ENCODE measurements at places on chromosomes 13 and 19. TPM values are rescaled to one million over a fixed set of nuclear protein-coding genes. Genes with fewer than 3 reads are reported as not detected.

WASF3 gene
- 14.5 TPM for total RNA-seq

GRCh38 chr19:4023600-4024398, 16.3 kb downstream of the PIAS4 start:
- no peaks in the 10 kb centered on the region for H3K27me3 ChIP-seq
- DNase-seq, result no peak
- H3K4me3 ChIP-seq, result no peak overlapping the region
- peaks cover 21% of the 10 kb centered on the region for H3K4me1 ChIP-seq
- H3K27ac ChIP-seq, result peak overlapping the region; percentile 3

DNA sequence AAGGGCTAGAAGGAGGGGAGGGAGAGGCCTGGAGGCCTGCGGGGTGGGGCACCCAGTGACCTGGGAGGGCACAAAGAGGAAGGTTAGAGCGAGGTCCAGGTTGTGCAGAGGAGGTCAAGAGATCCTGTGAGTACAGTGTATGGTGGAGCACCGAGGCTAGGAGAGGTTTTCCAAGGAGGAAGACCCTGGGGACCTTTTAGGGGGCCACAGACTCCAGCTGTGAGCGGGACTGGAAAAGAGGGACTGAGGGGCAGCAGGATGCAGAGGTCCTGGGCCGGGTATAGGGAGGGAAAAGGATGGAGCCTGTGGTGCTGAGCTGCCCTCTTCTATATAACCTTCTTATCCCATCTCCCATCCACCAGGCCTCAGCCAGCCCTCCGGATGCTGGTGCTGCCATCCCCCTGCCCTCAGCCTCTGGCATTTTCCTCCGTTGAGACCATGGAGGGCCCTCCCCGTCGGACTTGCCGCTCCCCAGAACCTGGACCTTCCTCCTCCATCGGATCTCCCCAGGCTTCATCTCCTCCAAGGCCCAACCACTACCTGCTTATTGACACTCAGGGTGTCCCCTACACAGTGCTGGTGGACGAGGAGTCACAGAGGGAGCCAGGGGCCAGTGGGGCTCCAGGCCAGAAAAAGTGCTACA, 863 bp downstream of the ZNF581 start:
- H3K27me3 ChIP-seq, result no peaks in the 10 kb centered on the region
- H3K4me1 ChIP-seq, result peaks cover 75% of the 10 kb centered on the region
- DNase-seq, result no peak
- peak overlapping the region; percentile 96 for H3K27ac ChIP-seq
- H3K4me3 ChIP-seq, result peak overlapping the region; percentile 79
- peaks cover 16% of the 10 kb centered on the region for H3K36me3 ChIP-seq

GRCh38 chr19:49896863-49897621, at the start of gene IL4I1:
TSS of gene IL4I1 (minus strand) at chr19:49896887. CDS start at chr19:49896160, 727 bp downstream.
- peaks cover 12% of the 10 kb centered on the region for H3K4me1 ChIP-seq
- peak within 1 kb of the TSS; percentile 50 for H3K27ac ChIP-seq
- no peak for DNase-seq
- H3K36me3 ChIP-seq, result no peaks in the 10 kb centered on the region
- no peaks in the 10 kb centered on the region for H3K27me3 ChIP-seq

ADGRL1 gene
- total RNA-seq, result 37.5 TPM

DNA sequence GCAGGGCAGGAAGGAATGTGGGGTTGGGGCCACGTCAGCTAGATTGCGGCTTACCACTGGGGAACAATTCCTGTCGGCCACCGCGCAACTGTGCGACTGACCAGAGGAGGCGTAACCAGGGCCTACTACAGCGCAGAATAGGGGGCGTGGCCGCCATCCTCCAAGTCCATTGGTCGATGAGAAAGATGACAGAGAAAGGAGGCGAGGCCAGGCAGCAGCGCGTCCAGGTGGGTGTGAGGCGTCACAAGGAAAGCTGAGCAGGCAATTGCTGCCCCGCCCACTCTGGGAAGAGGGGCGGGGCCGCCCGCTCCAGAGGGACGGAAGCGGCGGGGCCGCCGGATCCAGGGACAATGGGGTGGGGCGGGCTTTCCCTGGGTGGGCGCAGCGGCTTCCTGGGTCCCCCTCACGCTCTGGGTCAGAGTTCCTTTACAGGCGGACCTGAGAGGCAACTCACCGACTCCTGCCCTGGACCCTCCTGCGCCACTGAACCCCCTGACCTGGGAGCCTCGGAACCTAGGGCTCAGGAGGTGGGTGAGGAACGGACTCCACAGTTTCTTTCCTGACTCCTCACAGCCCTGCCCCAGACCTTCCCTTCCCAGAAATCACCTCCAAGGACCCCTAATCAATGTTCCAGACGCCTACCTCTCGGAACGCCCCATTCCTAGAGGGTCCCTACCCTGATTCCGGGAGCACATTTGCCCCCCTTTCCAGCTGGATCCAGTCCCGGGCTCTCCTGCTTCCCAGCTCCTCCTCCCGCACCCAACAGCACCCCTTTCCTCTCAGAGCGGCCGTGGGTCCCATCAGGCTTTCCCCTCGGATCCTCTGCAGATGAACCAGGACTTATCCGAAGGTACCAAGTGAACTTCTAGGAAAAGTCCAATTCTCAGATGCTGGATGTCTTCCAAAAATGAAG, 101.5 kb upstream of the ZNF492 start:
- no peaks in the 10 kb centered on the region for H3K36me3 ChIP-seq
- peak overlapping the region; percentile 14 for H3K27ac ChIP-seq
- H3K27me3 ChIP-seq, result no peaks in the 10 kb centered on the region
- peak overlapping the region; percentile 59 for H3K4me3 ChIP-seq
- H3K4me1 ChIP-seq, result peaks cover 16% of the 10 kb centered on the region
- DNase-seq, result peak; percentile 97

OR7A5 gene
- total RNA-seq, result not detected

DNA sequence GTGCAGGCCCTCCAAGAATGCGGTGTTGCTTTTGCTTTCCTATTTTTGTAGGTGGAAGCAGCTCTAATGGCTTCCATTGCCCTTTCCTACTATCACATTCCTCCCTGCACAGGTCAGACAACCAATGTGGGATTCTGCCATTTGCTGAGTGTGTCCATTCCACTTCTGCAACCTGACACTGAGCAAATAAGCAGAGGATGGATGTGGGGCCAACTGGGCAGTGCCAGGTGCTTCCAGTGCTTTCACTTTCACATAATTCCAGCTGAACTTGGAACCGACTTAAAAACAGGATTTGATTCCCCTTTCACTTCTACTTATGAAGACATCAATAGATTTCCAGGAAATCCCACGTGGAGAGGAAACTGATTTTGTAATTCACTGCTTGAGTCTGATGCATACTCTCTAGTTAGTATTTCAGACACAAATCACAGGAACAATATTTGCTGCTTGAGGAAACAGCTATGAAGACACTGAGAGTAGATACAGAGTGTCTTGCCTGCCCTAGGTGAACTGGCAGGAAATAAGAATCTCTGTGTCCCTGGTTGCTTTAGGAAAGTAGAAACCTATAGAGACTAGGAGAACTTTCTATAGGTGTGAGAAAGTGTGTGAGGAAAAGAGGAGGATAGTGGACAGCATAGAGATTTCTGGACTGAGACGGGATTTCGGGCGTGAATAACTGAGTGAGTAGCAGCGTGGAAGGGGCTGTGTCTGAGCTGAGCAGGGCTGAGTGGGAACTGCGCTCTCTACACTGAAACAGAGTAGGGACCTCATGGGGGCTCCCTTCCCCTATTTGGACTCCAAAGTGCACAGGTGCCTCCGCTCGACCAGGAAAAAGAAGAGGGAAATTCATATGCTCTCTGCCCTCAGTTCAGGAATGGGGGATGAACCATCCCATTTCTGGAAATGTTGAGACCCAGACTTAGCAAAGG, 22.5 kb downstream of the LGALS16 start:
- no peaks in the 10 kb centered on the region for H3K36me3 ChIP-seq
- H3K27ac ChIP-seq, result no peak overlapping the region

- no peak overlapping the region for H3K27ac ChIP-seq
- DNase-seq, result no peak
- no peaks in the 10 kb centered on the region for H3K27me3 ChIP-seq
- H3K4me3 ChIP-seq, result no peak overlapping the region
- no peaks in the 10 kb centered on the region for H3K36me3 ChIP-seq
Measured at GRCh38 chr19:46271481-46272197, 25.2 kb upstream of the HIF3A start.

- peaks cover 37% of the 10 kb centered on the region for H3K4me1 ChIP-seq
- peak overlapping the region; percentile 67 for H3K27ac ChIP-seq
- H3K27me3 ChIP-seq, result no peaks in the 10 kb centered on the region
- no peak overlapping the region for H3K4me3 ChIP-seq
- DNase-seq, result no peak
Measured at GRCh38 chr13:95388420-95389079, 87.3 kb upstream of the ABCC4 start.

GRCh38 chr13:73593199-73593765, 534.5 kb downstream of the KLF5 start:
- H3K4me3 ChIP-seq, result no peak overlapping the region
- no peaks in the 10 kb centered on the region for H3K36me3 ChIP-seq
- H3K4me1 ChIP-seq, result no peaks in the 10 kb centered on the region
- no peaks in the 10 kb centered on the region for H3K27me3 ChIP-seq

ZNF254 gene
- total RNA-seq, result 16.4 TPM

MEIOSIN gene
- total RNA-seq, result not detected

GRCh38 chr19:18157465-18158063, 4.6 kb downstream of the PIK3R2 start:
- DNase-seq, result no peak
- peak overlapping the region; percentile 69 for H3K27ac ChIP-seq
- H3K4me1 ChIP-seq, result no peaks in the 10 kb centered on the region
- no peak overlapping the region for H3K4me3 ChIP-seq
- peaks cover 8% of the 10 kb centered on the region for H3K36me3 ChIP-seq

- no peak overlapping the region for H3K4me3 ChIP-seq
- no peak overlapping the region for H3K27ac ChIP-seq
Measured at GRCh38 chr13:74171641-74172040, 37.4 kb upstream of the KLF12 start.

ADGRE3 gene
- not detected for total RNA-seq

GRCh38 chr19:32343550-32344262, 1.7 kb upstream of the ZNF507 start:
- H3K27ac ChIP-seq, result no peak overlapping the region
- peaks cover 31% of the 10 kb centered on the region for H3K4me1 ChIP-seq
- H3K4me3 ChIP-seq, result no peak overlapping the region

DNA sequence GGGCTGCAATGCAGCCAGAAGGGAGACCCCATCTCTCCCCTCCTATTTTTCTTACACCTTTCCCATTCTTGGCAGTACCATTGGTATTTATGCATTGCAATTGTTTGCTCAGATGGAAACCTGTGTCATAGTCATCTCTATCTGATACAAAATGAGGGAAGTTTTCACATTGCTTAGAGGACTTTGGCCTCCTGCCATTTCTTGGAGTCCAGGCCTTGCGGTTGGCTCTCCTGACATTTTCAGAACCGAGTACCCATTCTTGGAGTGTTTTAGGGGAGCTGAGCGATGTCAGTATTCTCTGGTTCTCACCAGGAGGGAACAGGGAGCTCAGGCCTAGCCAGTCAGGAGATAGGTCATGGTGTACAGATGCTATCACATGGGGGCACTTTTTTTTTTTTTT, 1.5 kb downstream of the SIN3B start:
- no peaks in the 10 kb centered on the region for H3K27me3 ChIP-seq
- no peak overlapping the region for H3K27ac ChIP-seq

DNA sequence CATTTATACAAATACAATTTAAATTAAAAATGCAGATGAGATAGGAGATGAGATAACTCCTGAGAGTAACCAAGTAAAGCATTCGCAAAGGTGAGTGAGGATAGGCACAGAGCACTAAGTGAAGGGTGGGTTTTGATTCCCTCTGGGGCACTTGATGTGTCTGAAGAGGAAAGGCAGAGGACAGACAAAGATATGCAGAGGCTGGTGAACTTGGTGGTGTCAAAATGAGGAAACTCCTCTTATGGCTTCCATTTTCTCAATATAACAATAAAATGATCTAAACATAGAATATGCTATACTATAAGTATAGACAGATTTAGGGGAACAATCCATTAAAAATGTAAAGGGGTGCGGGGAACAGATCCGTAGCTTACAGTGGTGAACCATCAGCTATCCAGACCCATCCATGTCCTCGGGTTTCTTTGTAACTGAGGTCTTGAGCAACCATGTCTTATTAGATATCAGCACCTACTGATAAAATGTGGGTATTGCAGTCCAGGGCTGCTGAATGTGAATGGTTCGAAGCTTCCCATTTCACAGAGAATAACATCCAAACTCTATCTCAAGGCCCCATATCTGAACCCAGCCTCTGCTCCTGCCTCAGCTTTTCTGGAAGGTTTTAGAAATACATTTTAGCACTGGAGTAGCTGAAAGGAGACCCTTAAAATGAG, 73.9 kb upstream of the SLC10A2 start:
- DNase-seq, result no peak
- no peaks in the 10 kb centered on the region for H3K27me3 ChIP-seq
- no peak overlapping the region for H3K4me3 ChIP-seq
- H3K4me1 ChIP-seq, result no peaks in the 10 kb centered on the region
- no peak overlapping the region for H3K27ac ChIP-seq
- no peaks in the 10 kb centered on the region for H3K36me3 ChIP-seq

DNA sequence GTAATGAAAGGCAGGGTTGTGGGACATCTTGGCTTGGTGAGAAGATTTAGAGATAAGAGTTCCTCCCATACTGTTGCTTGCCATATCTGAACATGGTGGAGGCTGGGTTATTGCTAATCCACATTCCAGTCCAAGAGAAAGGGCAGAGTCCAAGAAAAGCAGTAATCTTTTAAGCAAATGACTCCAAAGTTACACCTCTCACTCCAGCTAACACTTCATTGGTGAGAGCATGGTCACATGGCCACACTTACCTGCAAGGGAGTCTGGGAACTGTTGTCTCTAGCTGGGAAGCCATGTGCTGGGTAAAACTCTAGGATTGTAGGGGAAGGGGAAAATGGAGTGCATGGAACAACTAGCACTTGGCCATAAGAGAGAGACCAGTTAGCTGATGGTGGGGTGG, 5.6 kb downstream of the C19orf81 start:
- H3K4me3 ChIP-seq, result no peak overlapping the region
- no peak for DNase-seq
- H3K36me3 ChIP-seq, result no peaks in the 10 kb centered on the region
- no peaks in the 10 kb centered on the region for H3K4me1 ChIP-seq
- peaks cover 47% of the 10 kb centered on the region for H3K27me3 ChIP-seq

GRCh38 chr13:59203855-59204254, 959.9 kb downstream of the DIAPH3 start:
- no peaks in the 10 kb centered on the region for H3K27me3 ChIP-seq
- no peaks in the 10 kb centered on the region for H3K36me3 ChIP-seq
- H3K27ac ChIP-seq, result no peak overlapping the region
- no peak for DNase-seq
- H3K4me1 ChIP-seq, result no peaks in the 10 kb centered on the region

CLC gene
- not detected for total RNA-seq

All from sigmoid colon (tissue), 7 donors.